ENCODE measurements at places on chromosomes 2 and 18.

- DNase-seq, result no peak
Measured at GRCh38 chr2:19871836-19872235, 29.9 kb downstream of the TTC32 start.

DNA sequence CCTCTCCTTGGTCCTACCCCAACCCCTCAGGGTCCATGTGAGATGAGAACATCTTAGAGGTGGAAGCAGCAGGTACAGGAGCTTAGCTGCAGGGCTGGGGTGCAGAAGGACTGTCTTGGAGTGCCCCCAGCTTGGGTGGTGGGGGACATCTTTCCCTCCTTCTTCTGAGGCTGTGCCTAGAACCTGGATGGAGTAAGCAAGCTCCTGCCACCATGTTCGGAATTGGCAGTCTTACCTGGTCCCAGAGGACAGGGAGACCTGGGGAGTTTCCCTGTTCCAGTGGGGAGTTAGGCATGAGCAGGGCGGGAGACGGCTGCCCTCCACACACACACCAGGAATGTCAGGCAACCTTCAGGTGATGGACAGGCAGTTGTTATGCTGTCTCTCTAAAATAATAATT, 131.0 kb upstream of the COPS8 start:
- no peak for DNase-seq

GRCh38 chr2:180570864-180571263, 409.5 kb upstream of the UBE2E3 start:
- DNase-seq, result no peak

GRCh38 chr18:75407468-75408437, 19.8 kb downstream of the SMIM21 start:
- no peak for DNase-seq

- no peak for DNase-seq
Measured at GRCh38 chr2:128798502-128799283, 480.0 kb upstream of the HS6ST1 start.

GRCh38 chr18:58787536-58788149, 77.0 kb upstream of the ZNF532 start:
- DNase-seq, result no peak

GRCh38 chr2:64114912-64115277, 29.3 kb downstream of the PELI1 start:
- DNase-seq, result no peak

DNA sequence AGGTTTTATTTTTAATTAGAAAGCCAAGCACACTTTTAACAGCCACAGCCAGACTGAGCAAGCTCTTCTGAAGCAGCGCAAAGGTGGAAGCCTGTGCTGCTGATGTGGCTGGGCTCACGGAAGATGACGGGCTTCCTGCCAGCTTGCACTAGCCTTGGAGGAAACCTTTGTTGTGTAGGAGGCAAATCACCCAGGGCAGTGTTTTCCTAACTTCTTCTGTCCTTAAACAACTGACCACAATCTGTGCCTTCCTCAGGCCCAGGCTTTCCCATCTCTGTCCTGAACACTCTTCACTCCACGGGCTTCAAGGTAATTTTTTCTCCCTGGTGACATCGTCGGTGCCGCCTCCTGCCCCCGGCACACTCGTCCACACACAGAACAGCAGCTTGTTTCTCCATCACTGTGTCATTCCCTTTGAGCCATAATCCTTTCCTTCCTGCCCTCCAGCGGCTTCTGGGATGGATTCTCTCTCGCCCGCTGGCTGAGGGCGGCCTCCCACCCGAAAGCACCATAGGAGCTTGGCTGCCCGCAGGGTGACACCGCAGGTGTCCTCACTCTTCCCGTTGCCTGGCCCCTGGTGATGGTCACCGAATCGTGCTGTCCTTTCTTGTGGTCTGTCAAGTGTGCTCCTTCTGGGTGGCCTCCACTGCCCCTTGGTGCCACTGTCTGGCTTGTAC, 31.1 kb upstream of the INHBB start:
- no peak for DNase-seq

DNA sequence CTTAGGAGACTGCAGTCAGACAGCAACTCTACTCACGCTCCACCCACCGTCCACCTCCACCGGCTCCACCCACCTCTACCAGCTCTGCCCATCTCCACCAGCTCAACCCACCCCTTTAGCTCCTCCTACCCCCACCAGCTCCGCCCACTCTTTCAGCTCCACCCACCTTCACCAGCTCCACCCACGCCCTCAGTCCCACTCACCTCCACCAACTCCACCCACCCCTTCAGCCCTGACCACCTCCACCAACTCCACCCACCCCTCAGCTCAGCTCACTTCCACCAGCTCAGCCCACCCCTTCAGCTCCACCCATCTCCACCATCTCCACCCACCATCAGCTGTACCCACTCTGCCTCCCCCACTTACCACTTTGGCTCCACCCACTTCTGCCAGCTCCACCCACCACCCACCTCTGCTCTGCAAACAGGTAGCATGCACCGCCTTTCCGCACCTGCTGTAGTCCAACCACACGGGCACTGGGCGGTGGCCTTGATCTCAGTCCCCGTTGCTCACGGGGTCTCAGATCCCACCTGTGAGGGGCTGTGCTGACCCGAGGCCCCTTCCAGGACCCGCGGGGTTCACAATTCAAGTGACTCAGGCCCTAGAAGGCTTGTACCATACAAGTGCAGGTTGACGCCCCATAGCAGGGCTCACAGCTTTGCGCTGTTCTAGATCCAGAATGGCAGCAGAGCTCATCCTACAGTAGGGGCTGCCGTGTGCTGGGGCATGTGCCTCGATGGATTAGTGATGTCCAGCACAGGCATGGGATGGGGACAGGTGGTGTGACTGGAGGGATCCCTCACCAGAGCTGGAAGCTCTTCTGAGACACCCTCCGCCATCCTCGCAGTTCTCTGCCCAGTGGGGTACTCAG, 77.2 kb upstream of the OTOS start:
- no peak for DNase-seq

- DNase-seq, result no peak
Measured at GRCh38 chr2:196431076-196431475, 208.4 kb upstream of the CCDC150 start.

DNA sequence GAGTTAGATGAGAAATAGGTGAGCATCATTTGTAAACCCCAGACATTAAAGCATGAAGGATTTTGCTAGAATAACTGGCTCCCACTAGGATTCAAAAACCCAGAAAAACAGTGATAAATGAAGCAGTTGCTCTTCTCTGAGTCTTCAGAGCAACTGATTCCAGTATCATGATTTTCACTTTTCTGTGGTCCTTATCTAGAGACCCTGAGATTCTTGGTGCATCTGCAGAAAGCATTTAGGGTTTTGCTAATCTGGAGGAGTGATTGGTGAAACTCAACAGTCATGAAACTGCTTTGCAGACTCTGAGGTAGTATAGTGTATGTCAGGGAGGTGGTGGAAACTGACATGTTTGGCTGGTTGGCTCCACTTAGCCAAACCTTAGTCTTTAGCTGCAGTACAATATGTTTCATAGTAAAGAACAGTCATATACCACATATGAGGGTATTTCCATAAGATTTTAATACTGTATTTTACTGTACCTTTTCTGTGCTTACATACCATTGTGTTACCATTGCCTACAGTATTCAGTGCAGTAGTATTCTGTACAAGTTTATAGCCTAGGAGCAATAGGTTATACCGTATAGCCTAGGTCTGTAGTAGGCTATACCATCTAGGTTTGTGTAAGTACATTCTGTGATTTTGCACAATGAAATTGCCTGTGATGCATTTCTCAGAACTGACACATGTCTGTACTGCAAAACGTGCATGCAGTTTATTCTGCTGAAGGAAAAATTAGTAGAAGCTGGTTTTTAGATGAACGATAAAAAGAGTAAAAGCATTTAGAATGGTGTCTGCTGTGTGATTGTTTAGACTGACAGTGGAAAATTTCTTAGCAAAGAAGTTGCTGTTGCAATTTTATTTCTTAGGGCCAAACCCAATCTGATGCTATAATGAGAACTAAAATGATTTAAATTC, 23.8 kb downstream of the EML4 start:
- DNase-seq, result no peak

Data from fibroblast of the conjunctiva (primary cell).